Fibroblast of skin of right quadriceps (primary cell): ENCODE measurements at places on chromosomes 4 and X.

DNA sequence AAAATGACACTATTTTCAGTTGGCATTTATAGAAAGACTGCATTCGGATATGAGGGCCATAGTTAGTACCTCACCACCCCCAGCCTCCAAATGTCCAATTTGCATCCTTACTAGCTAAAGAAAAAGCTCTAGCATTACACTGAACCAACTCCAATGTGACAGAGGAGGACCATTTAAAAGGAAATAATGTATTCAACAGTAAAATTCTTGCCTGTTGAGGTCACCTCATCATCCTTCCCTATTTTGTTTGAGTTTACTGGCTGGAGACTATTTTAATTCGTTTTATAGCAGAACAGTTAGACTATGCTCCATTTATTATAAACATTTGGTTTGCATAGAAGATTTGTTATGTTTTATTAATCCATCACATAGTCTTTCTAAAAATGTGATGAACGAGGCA is 88.2 kb upstream of the PPARGC1A start:
- peak; percentile 38 for DNase-seq

GRCh38 chr4:184355111-184355604 is 119.2 kb downstream of the IRF2 start:
- peak; percentile 91 for DNase-seq

GRCh38 chr4:39480902-39481695 is 22.2 kb downstream of the LIAS start:
- no peak for DNase-seq

DNA sequence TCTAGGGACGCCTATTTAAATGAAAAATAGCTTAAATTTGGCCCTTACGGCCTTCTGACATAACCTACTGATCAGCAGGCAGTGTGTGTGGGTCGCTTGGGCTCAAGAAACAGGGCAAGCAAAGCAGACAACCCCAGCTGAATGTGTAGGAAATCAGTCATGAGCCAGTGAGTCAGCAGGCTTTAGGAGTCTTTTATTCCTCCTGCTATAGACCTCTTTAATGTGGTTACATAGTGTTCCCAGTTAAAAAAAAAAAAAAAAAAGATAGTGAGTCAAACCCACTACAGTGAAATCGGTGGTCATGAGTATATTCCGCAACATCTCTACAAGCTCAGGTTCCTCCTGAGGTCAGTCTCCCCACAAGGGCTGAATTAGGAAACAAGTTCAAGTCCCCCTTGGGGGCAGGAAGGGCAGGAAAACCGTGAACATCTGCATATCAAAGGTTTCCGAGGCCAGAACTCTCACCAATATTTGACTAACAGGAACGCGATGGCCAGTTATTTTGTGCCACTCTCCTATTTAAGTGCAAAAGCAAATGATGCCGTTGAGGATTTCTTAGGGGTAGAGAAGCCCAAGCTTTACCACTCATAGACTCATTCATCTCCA is 32.7 kb downstream of the ACSL1 start:
- peak; percentile 89 for DNase-seq

DNA sequence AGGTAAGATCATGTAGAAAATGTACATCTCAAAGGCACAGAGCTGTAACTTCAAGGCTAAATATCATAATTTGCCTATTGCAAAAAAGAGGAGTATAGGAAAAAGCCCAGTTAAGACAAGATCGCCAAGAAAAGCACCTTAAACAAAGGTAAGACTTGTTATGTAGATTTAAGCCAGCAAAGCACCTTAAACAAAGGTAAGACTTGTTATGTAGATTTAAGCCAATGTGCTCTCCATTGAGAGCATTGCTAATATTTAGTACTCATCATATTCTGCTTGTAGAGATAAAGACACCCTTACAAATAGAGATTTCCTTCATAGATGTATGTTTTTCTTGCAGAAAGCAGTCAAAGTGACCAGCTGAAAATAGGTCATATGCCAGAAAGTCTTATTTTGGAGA is 115.8 kb downstream of the ADAM29 start:
- no peak for DNase-seq

DNA sequence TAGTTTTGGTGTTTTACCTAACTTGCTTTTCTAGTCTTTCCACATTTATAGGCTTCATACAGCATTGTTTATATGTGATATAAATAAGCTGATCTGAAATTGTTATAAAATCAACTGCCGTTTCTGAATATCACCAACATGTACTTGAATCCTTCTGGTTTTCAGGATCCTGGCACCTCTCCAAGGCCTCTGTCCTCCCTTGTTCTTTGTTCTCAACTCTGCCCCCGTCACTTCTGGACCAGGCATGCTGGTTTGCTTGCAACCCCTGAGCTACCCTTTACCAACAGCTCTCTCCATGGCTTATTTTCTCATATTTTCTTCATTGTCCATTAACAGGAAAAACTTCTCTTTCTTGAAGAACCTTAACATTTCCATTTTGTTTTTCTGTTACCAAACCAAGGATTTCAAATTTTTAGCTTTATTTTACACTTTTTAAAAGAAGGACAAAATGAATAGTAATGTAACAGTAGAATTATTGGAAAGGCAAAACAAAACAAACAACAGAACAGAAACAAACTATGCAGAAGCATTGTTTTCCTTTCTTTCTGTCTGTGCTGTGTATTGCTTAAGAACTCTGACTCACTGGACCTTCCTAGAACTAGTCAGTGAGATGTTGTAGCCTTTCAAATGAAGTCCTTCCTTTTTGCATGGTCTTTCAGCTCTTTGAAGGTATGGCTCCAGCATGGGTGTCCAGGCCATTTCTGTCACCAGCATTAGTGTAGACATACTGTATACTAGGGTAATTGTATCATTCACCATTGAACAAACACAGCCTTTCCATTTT is 44.8 kb downstream of the BANK1 start:
- peak; percentile 15 for DNase-seq

- DNase-seq = no peak
These were observed 53.2 kb downstream of the HMGB2 start for GRCh38 chr4:173280998-173281397.

DNA sequence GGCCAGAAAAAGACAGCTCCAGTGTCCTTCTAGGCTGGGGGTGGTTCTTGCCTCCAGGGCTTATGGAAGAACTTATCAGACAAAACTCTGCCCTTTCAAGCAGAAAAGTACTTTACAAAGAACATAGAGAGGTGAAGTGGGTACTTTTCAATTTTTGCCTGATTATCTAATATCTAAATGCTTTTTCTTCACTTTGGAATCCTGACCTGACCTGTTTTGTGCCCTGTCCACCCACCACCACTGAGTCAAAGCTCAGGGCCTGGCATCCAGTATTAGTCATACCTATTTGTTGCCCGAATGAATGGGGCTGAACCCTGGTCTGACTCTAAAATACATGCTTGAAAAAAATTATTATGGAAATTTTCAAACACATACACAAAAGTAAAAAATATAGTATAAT is 37.2 kb downstream of the RTL9 start:
- DNase-seq = no peak

- DNase-seq = peak; percentile 86
These were observed 145.7 kb downstream of the RAPGEF2 start for GRCh38 chr4:159248384-159249178.

GRCh38 chr4:150962245-150962644 is 52.8 kb downstream of the LRBA start:
- no peak for DNase-seq

DNA sequence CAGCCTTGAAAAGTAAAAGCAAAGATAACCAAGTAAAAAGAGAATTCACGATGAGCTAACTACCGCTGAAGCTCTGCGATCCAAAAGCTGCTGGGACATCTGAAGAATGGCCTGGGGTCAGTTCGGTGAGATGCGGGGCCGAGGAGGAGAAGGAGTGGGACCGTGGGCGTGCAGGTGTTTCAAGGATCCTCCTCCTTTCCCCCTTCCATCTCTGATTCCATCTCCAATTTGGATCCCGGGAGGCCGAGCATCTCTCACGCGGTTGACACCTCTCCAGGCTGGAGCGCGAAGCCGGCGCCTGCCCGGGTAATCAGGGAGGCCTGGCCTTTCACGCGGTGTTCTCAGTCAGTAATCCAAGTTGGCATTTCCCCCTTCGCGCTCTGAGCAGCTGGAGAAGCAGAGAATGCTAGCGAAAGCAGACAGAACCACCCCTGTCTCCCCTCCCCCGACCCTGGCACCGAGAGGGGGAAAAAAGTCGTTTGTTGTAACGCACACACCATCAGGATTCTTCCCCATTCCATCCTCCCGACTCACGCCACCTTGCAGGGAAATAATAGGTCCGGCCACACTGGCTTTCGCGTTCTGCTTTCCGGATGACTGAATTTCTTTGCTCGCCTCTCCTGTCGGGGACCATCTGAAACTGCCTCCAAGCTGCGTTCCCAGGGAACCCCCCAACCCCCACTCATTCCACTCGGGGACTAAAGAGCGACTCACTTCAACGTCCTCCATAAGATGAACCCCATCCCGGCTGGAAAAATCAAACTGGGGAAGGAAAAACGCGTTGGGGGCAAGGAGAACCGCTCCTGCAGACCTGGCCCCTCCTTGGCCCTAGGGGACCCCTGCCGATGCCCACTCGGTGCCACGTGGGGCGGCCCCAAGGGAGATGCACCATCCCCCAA is 6.5 kb downstream of the NEUROG2 start:
- DNase-seq = no peak

DNA sequence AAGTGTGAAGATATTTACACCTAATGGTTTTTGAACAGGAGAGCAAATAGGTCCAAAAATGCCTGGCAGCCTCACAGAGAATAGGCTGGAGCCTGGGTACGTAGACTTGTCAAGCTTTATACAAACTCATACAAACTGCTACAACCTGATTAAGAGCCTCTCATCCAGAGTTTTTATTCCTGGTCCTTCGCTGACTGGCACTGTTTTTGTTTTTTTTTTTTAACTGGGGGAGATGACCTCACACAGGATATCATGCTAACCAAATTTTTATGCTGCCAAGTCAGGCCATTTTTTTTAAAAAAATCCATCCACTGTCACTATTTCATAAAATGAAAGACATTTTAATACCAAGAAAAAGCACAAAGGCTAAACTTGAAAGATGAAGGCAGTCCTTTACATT is 1.9 kb downstream of the FAM114A1 start:
- DNase-seq = no peak

DNA sequence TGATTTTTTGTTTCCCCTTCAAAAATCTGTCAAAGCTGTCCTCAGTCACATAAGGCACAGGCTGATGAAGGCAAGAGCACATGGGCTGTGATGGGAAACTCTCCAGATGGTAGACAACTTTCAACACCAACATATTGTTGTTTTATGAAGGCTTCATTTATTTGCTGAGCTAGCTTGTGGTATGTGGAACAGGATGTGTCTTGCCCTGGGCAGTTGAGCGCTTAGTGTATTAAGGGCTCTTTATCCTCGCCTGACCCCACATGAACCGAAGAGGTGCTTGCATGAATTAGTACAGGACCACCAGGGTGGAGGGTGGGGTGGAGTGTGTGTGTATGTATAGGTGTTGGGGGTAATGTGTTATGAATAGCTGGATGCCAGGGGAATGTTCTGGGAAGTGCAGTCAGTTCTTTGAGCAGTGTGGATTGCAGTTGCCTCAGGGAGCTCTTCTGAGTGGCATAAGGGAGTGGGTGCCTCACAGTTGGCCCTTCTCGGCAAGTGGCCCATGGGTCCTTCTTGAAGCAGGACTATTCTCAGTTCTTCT is 103.1 kb downstream of the PHEX start:
- peak; percentile 78 for DNase-seq

DNA sequence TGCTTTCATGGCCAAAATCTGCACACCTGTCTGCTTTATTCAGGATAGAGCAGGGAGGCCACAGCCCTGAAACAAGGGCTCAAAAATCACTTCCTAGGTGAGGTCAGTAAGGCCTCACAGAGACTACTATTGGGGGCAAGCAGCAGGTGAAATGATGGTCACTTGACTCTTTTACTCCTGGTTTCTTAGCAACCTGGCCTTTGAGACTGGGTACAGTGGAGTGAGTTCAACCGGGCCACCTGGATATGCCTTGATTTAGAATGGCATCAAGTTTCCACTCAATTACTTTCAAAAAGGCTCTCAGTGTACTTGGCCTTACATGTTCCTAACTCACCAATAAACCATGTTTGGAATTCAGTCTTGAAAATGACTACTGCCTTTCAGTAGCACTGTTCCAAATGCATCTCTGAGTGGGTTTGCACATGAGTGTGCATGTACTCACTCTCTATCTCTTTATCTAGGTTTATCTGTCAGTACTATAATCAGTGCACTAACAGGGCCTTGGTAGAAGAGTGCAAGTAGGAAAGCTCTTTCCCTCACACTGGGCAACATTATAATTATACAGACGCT is 388.2 kb downstream of the OPHN1 start:
- DNase-seq = no peak

- DNase-seq = no peak
These were observed 19.4 kb downstream of the MTM1 start for GRCh38 chrX:150587585-150588503.

GRCh38 chr4:170853422-170854021 is 763.8 kb upstream of the AADAT start:
- peak; percentile 45 for DNase-seq

- no peak for DNase-seq
These were observed 1057.0 kb upstream of the SLIT2 start for GRCh38 chr4:19194672-19195071.

DNA sequence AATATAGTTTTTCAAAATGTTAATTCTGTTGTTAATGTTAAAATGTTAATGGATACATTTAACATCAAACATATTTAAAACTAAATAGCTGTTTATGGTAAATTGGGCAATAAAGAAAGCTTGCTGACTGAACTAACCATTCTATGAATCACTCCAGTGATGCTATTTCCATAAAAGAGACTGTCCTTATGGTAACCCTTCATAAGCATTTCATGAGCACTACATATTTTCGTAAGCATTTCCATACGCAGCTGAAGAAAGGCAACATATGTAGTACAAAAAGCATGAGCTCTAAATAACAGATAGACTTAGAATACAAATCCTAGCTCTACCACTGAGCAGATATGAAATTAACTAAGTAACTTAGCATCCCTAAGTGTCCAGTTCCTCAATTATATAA is 188.9 kb downstream of the COL25A1 start:
- peak; percentile 89 for DNase-seq

GRCh38 chr4:86033171-86033570 is 326.7 kb downstream of the MAPK10 start:
- DNase-seq = peak; percentile 75

DNA sequence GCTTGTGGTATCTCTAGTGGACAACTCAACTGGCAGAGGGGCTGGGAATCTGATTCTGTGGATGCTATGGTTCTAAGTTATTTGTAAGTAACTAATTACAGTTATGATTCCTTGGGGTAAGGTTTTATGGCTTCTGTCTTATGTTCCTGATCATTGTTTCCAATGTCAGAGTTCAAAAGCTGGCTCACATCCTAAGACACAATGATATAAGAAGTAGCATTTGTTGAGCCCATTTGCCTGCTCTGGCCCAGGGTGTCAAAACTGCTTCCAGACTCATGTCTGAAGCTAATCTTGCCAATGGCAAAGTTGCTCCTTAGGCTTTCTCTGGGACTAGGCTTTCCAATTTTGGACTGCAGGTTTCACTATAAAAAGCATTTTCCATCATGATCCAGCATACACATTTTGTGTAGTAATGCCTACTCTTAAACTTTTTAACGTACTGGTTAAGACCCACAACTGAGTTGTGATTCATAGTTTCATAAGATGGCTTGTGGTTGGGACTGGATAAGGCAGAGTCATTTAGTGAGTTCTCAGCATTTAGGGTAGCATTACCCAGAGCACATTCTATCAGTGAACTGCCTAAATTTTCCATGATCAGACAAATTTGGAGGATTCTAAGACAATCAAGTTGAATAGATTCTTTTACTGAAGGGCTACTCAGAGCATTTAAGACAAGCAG is 50.0 kb downstream of the CCNI start:
- DNase-seq = no peak

GRCh38 chr4:114187592-114187991 is 208.1 kb upstream of the ARSJ start:
- no peak for DNase-seq
